ENCODE measurements at places on chromosomes 13 and 19.

- DNase-seq: no peak
These were observed 27.4 kb downstream of the ZNF20 start for GRCh38 chr19:12112701-12113100.

DNA sequence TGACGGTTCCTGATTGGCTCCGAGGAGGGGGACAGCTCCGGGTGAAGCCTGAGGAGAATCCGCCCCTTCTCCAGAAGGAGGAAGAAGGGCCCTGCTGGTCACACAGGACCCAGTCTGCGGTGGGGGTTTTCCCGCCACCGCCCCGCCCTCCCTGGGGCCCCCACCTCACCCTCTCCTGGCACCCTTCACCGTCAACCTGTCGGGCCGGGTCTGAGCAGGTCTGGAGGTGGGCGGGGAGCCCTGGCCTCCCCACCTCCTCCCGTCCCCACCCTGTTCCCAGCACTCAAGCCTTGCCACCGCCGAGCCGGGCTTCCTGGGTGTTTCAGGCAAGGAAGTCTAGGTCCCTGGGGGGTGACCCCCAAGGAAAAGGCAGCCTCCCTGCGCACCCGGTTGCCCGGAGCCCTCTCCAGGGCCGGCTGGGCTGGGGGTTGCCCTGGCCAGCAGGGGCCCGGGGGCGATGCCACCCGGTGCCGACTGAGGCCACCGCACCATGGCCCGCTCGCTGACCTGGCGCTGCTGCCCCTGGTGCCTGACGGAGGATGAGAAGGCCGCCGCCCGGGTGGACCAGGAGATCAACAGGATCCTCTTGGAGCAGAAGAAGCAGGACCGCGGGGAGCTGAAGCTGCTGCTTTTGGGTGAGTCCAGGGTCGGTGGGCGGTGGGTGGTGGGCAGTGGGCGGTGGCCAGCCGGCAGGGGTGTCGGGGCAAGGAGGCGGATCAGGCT lies at the start of gene GNA15:
GNA15 (plus strand) TSS at position 73 of the 723 bp plus-strand sequence; CDS start at position 491, 418 bp downstream.
- no peak for DNase-seq

DNA sequence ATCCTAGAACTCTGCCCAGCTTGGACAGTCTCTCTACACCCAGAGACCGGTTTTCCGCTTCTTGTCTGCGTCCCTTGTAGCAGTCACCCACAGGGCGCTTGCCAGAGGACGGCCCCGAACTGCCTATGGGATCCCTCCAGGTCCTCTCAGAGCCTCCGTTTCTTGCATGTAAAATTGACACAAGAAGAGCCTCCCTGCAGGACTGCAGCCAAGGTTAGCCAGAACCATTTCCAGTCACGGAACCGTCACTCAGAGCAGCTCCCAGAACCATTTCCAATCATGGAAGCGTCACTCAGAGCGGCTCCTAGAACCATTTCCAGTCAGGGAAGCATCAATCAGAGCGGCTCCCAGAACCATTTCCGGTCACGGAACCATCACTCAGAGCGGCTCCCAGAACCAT lies 65.5 kb downstream of the ATP11A start:
- DNase-seq: no peak

DNA sequence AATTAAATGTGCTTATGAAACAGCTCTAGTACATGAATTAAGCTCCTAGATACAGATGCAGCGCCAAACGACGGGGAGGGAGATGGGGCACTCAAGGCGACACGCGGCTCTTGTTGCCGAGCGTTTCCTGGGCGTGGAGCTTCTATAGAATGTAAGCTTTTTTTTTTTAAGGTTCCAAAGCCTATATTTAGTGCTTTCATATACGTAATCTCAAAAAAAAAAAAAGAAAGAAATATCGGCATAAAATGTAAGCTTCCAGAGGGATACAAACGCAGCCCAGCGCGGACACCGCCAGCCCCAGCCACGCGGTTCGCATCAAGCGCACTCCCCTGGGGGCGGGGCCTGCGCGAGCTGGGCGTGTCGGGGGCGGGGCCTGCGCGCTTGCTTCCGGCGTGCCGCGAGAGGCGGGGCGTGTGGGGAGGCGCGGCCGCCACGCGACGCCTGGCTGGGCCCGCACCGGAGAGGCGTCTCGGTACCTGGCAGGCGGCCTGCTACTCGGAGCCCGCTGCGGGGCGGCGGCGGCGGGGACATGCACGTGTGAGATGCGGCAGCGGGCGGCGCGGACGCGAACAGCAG lies at the start of gene URI1:
URI1 (plus strand) TSS at position 412 of the 576 bp plus-strand sequence. CDS start 309 bp downstream, outside the sequence.
- DNase-seq: peak; percentile 81

- DNase-seq: no peak
These were observed 437.2 kb downstream of the LIG4 start for GRCh38 chr13:107778094-107778493.

GRCh38 chr13:60418954-60419353 lies 21.9 kb downstream of the TDRD3 start:
- DNase-seq: no peak

DNA sequence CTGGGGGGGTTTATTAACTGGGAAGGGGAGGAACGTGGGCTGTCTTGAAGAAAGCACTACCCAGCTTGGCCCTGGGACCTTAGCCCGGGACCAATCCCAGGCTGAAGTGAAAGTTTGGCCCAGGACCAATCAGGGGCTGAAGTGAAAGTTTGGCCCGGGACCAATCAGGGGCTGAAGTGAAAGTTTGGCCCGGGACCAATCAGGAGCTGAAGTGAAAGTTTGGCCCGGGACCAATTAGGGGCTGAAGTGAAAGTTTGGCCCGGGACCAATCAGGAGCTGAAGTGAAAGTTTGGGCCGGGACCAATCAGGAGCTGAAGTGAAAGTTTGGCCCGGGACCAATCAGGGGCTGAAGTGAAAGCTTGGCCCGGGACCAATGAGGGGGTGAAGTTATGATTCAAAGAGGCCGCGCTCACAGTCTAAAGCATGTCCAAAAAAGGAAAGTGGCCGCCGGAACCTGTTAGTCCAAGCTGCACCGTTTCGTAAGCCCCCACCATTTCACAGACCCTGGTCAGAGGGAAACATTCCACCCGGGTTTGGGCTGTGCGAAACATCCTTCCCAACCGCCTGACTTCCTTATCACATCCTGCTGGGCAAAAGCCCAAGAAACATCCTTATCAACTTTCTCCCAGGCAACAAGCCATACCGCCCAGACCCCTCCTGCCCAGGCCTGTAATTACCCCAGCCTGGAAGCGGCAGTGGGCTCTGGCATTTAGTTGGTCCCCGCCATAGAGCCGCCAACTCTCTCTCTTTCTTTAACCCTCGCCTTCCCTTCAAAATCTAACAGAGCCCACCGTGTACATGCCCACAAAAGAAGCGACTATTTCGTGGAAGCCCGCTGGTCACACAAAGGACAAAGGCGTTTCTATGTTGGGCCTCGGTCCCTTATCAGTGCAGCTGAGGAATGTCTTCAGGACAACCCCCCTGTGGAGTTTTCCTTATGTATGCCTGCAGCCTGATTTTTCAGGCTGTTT lies 1.1 kb downstream of the ZNF850 start:
- peak; percentile 95 for DNase-seq

DNA sequence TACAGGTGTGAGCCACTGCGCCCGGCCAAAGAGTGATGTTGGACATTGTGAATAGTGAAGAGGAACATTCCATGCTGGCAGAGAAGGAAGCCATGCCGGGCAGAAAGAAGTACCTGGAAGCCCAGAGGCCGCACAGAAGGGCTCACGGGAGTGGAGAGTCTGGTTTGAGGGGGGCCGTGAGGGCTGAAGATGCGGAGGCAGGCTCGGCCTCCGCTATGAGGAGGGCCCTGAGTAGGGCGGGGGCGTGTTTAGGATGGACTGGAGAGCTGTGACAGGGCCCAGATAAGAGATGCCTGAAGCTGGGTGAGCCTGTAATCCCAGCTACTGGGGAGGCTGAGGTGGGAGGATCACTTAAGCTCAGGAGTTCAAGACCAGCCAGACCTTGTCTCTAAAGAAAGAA lies 1.6 kb downstream of the JOSD2 start:
- no peak for DNase-seq

Measured in Caki2 (cell line).